ENCODE measurements at places on chromosomes 2 and 18. TPM values are rescaled to one million over a fixed set of nuclear protein-coding genes. Genes with fewer than 3 reads are reported as not detected.

HDHD2 gene
- total RNA-seq, result 42.7 TPM

CCDC178 gene
- total RNA-seq, result not detected

SPP2 gene
- not detected for total RNA-seq

REG3A gene
- not detected for total RNA-seq

CLASP1 gene
- 8.1 TPM for total RNA-seq

UGT1A4 gene
- 0.73 TPM for total RNA-seq
